ENCODE measurements at places on chromosomes 5 and 9.

DNA sequence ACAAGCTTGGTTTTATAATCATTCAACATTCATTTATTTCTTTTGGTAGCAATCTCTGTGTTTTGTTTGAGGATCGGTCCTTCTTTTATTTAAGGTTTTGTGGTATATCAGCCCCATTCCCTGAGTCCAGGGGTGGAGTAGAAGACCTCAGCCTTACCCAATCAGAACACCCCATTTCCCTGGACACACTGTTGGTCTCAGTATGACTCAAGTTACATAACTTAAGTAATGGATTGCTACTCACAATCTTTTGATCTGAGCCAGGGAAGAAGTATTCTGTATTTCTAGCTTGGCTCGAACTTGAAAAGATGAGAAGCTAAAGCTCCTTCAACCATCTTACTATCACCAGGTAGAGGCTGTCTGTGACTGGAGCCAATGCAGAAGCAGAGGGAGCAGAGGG is 175.2 kb upstream of the HAPLN1 start:
- peak; percentile 2 for DNase-seq

GRCh38 chr5:10501554-10502075 is 59.9 kb downstream of the ROPN1L start:
- no peak for DNase-seq

GRCh38 chr9:107569174-107569573 is 79.6 kb upstream of the KLF4 start:
- no peak for DNase-seq

- no peak for DNase-seq
These were observed 47.9 kb upstream of the TMEM215 start for GRCh38 chr9:32735476-32735875.

Data from epithelial cell of esophagus (primary cell).